RPMI7951 (cell line): ENCODE measurements at places on chromosomes 2 and 18.
A peak's percentile ranks its signal among the peaks of the same experiment; 100 is the strongest.

- DNase-seq, result peak; percentile 39
Observed at GRCh38 chr2:220473611-220474010, 846.2 kb downstream of the SLC4A3 start.

DNA sequence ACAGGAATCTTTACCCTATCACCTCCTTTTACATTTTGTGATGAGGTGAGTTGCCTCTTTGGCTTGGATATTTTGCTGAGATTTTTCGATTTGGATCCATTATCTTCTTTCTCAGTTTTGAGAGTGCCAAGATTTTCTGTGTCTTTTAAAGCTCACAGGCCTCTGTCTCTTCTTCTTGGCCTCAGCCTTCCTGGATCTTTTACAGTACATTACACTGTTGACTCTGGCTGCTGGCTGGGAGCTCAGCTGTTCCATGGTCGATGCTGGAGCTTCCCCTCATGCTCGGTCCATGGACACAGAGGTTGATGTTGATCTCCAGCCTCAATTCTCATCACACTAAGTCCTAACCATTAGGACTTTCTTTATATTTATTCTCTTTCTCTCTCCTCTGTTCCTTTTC, 332.8 kb upstream of the UBE2E3 start:
- no peak for DNase-seq

- no peak for DNase-seq
Observed at GRCh38 chr18:48734460-48734859, 195.6 kb downstream of the CTIF start.

DNA sequence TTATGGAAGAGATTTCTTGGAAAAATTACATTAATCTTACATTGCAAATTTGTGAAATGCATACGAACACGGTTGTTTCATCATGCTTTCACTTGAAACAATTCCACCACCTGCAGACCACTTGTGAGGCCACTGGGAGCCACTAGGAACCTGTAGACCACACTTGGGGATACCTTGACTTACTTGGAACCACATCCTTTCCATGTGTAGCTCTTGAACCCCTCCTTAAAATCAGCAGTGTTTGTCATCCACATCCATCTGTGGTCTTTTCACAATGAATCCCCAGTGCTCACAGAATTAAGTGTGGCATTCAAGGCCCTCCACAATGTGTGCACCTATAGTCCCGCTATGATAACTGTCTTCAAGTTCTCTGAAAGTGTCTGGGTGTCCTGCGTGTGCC, 350.9 kb downstream of the MYCN start:
- DNase-seq, result no peak

- DNase-seq, result peak; percentile 72
Observed at GRCh38 chr2:38959938-38960608, 70.4 kb downstream of the ARHGEF33 start.

- no peak for DNase-seq
Observed at GRCh38 chr18:261398-262073, 6.3 kb downstream of the THOC1 start.

GRCh38 chr2:197805715-197806633, 1.6 kb downstream of the PLCL1 start:
- DNase-seq, result no peak

GRCh38 chr2:43057026-43057741, 169.2 kb downstream of the ZFP36L2 start:
- DNase-seq, result no peak

DNA sequence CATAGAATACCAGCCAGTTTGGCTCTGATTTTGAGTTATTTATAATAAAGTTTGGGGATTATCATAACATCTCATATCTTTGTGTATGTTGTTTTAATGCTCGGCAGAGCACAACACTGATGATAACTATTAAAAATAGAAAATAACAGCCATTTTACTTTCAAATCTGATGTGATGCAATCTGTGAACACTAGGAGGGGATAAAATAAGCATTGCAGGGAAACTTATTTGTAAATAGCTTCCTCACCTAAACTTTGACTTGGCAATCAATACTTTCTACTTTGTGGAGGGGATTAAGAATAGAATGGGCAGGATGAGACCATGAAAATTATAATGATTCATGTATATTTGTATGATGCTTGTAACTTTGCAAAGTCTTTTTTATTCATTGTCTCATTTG, 54.4 kb downstream of the USP14 start:
- no peak for DNase-seq

GRCh38 chr2:233919938-233920337, 2.8 kb downstream of the TRPM8 start:
- peak; percentile 70 for DNase-seq

- no peak for DNase-seq
Observed at GRCh38 chr2:129733041-129733440, 246.4 kb upstream of the RAB6C start.

GRCh38 chr2:202494300-202495229, 118.4 kb downstream of the BMPR2 start:
- DNase-seq, result peak; percentile 9
